Left cardiac atrium (tissue), 4 donors: ENCODE measurements at places on chromosomes 3 and 15. TPM values are rescaled to one million over a fixed set of nuclear protein-coding genes. Genes with fewer than 3 reads are reported as not detected.

DNAH12 gene
- total RNA-seq = not detected

HRG gene
- 0.16 TPM for total RNA-seq

DNA sequence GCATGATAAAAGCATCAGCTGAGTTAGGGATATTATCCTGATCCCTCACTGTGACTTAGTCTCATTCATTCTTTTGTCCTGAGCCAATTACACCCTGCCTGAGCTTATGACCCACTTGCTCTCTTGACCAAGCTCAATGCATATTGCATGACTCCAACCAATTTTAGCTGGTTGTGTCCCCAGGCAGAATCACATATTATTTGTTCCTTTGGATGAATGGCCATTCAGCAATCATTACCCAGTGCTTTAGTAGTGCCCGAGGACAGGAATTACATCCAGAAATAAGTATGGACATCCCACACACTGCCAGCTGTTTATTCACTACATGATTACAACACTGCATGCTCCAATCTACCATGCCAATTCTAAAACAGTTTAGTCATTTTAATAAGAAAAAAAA is 322.5 kb downstream of the ZBBX start:
- no peak for DNase-seq

DNA sequence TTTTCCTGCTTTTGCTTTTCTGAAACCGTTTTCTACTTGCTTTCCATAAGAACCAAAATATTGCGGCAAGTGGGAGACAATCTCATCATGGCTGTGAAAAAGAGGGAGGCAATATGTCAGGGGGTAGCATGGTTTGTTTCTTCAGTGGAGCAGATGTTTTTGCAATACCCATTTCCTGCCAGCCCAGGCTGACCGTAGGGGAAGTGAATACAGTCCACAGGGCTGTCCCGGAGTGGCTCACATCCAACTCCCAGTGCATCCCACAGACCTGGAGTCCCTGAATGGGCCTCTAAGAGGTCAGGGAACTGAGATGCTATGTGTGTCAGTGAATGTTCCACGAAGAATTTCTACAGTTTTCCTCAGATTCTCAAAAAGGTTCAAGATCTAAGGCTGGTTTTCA is 69.6 kb downstream of the EPHB1 start:
- no peak for DNase-seq
